ENCODE measurements at places on chromosomes 5 and 9.
A peak's percentile ranks its signal among the peaks of the same experiment; 100 is the strongest.

GRCh38 chr5:3288325-3288724 lies 307.3 kb upstream of the IRX1 start:
- DNase-seq: no peak

DNA sequence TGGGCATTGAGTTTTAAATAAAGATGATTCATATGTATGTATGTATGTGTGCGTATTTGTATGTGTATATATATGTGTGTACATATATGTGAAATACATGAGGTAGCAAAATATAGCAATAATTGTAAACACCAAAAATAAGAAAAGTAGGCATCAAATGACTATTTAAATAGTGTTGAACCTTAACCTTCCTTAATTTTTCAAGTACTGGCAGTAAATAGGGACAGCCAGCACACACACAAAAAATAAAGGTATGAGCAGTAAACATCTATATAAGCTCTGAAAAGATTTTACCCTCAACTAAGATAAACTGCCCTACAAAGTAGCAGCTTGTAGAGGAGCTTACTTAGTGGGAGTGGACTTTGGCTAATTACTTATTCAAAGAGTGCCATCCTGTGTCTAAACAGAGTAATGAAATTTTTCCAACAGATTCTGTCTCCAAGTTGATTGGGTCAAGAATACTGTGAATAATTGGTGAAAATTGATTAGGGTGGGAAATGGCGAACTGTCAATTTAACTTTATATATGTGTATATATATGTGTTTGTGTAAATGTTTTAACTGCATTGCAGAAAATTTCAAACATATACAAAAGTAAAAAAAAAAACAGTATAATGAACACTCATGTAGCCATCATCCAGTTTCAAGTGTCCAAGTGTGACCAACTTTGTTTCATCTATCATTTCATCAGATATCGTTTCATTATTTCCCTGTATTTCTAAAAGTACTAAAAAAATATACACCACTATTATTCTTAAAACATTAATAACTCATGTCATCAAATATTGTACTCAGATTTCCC lies 2.0 kb upstream of the ADAMTS6 start:
- DNase-seq: no peak

DNA sequence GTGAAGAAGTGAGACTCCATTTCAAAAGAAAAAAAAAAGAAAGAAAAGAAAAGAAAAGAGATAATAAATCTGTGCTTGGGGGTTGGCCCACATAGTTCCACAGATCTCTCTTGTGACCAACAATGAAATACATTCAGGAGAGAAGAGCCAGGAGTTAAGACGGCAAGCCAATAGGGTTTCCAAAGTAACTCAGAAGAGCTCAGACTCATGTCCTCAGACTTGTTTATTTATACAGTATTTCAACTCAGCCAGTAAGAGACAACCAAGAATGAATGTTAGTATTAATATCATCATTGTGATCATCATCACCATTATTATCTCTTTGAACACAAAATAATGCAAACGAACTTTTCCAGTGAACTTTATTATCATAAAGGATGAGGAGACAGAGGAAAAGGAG lies 140.2 kb downstream of the GLIS3 start:
- no peak for DNase-seq

DNA sequence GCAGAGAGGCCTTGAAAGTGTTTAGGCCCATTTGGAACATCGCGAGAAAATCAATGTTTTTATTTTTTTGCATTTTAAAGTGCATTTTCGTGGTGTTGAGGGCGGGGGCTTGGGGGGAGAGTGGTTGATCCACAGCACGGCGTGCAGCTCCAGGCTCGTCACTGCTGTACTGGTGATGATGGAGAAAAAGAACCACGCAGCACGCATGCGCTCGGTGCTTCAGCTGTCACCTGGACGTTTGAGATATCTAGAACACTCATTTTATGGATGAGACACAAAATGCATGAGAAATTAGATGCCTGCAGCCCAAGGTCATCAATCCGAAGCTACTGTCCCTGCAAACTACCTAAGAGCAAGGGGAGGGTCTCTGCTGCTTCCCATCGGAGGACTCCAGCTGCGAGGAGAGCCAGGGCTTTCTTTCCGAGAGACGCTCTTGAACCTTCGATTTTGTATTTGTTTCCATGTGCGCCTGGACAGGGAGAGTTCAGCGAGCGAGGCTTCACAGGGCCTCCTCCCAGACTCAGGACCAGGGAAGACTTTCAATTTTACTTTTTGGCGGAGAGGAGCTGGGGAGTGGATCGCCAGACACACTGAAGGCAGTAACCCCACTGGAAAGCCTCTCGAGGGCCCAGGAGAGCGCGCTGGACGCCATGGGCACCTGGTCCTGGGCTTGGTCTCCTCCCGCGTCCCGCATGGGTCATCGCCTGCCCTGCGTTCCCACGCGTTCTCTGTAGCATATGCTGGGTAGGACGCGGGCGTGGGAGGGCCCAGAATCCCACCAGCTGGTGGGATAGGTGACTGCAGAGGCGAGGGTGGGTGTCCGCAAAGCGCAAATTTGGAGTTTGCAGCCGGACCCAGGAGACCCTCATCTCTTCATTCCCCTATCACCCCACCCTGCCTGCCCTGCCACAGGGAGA lies 2.5 kb downstream of the DMRT2 start:
- peak; percentile 32 for DNase-seq

Measured in activated CD4-positive, alpha-beta T cell treated with anti-CD3 and anti-CD28 coated beads for 48 hours (primary cell).